ENCODE measurements at places on chromosomes 6 and 20.
A peak's percentile ranks its signal among the peaks of the same experiment; 100 is the strongest.

DNA sequence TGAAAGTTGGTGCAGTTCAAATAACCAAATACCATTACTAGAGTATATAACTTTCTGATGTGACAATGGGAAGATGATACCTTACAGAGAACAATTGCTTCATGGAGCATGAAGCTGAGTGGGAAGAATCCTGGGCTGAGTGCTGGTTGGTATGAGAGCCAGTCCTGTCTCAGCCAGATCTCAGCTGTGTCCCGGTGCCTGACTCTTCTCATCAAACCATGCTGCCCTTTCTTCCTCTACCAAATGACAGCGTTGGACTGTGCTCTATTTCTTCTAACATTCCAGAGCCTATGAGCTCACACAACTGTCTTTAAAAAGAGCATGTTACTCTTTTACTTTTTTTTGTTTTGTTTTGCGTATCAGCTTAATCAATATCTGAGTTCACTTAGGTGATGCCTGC lies 27.5 kb upstream of the PBOV1 start:
- no peak for DNase-seq

- peak; percentile 18 for DNase-seq
Observed at GRCh38 chr6:14792118-14792955, 453.5 kb upstream of the JARID2 start.

DNA sequence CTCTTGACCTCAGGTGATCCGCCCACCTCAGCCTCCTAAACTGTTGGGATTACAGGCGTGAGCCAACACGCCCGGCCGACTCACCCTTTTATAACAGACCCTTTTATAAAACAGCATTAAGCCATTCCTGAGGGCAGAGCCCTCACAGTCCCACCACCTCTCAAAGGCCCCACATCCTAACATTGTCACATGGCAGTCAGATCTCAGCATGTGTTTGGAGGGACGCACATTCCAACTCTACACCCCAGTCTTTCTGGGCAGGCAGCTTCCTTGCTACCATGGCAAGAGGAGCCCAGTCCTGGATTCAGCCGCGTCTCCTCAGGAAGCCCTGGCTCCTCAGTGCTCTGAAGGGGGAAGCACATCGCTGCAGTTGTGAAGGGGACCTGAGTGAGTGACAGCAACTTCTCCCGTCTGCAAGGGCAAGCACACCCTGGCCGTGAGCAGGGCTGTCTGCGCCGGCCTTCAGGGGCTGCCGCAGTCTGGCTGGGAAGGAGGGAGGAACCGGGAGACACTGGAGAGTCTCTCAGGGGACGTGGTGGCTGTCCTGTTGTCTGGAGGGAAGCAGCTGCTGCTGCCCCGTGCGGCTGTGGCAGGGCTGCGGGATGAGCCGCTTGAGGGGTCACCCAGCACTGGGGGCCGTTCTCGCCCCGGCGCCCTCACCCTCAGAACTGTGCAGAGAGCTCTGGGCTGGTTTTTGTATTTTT lies 15.9 kb downstream of the OSBPL2 start:
- DNase-seq = no peak

DNA sequence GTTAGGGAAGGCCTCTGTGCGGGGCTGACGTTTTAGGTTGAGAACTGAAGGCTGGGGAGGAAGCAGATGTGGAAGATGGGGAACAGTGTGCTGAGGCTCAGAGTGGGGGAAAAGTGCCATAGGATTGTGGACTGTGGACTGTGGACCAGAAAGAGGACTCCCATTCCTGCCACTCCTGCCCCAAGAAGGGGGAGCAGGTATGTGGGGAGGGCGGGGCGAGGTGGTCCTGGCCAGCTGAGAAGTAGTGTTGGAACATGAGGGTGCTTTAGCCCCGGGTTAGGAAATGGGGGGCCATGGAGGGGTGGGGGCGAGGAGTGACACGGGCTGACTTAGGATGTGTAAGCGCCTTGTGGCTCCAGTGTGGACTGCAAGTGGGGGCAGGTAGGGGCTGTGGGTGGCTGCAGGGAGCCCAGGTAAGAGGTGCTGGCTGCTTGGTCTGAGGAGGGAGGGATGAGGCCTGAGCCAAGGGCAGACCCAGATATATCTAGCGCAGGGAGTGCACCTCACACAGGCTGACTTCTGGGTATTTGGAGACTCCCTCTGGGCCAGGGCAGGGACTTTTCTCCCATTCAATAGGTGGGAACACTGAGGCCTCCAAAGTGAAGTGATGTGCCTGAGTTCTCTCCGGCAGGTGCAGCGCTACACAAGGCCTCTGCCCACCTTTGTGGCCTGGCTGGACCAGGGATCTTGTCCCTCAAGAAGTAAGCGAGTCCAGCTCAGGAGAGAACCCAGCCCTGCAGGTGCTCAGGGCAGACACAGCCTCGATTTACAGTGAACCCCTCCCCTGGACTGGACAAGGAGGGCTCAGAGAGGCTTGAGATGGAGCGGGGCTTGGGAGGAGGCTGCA lies 76.6 kb upstream of the TOX2 start:
- no peak for DNase-seq

GRCh38 chr20:36400909-36401735 lies 95.0 kb downstream of the DLGAP4 start:
- DNase-seq = no peak

- DNase-seq = no peak
Observed at GRCh38 chr6:39041072-39041471, 7.5 kb upstream of the GLP1R start.
